Keratinocyte (primary cell): ENCODE measurements at places on chromosomes 6 and 20.
A peak's percentile ranks its signal among the peaks of the same experiment; 100 is the strongest.

DNA sequence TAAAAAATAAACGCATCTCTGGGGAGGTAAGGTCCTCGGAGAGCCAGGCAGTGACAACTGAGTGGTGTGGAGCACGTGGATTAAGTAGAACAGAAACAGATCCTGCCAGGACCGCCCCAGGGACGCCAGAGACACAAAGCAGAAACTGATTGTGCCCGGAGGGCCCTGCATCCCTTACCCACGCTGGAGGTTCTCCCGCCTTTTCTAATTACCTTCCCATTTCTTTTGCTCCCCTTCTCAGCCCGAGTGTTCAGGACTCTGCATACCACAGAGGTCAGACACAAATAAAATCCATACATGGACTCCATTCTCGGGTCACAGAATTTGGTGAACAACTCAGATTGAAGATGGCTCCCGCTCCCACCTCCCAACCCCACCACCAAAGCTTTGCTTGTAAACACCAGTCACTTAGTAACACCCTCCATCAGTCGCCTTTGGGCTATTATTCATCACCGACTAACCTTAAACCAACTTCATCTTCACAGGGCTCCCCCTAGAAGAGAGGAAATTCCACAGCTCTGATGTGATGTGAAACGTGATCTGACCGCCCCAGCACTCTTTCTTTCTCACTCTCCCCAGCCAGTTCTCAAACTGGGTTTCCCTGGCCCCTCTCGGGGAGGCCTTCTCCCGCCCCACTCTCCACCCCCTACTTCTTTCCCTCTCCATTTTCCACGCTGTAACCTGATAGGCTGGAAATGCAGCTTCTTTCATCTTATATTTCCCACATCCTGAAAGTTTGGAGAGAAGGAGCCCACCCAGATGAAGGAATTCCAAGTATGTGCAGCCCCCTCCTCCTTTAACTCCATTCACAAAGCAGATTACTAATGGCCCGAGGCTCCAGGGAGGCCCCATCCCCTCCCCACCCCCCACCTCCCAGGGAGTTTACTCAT, 32.5 kb upstream of the PIM1 start:
- peak; percentile 56 for DNase-seq

DNA sequence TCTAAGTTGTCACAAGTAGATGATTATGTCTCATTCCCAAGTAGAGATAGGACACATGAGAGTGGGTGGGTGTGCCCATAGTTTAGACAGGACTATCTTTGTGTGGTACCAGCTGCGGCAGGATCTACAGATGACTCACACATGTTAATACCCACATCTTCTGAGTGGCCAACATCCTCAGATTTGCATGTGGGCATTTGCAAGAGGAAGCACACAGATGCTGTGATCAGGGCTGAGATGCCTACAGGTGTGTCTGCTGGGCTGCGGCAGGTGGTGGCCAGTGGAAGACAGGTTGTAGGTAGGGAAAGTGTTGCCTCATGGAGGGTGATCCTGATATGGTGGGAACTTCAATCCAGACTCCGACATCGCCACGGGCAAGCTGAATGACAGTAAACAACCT, 50.8 kb downstream of the UTRN start:
- DNase-seq: peak; percentile 67

DNA sequence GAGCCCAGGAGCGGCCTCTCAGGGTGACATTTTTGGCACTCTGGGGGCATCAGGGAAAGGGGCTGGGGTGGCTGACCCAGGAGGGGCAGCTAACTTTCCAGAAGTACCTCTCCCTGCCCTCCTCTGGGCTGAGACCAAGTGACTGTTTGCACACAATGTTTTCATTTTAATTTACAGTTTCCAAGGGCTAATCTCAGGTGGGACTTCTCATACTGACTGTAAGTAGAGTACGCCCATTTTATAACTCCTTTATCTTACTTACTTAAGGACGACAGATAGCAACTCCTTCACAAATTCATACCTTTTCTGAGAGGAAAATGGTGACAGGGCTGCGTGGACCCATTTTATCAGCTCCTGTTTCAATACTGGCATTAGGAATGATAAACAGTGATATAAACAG, 172.9 kb upstream of the EXOC2 start:
- DNase-seq: no peak

GRCh38 chr6:31842053-31842452, 14.5 kb downstream of the HSPA1B start:
- DNase-seq: no peak

DNA sequence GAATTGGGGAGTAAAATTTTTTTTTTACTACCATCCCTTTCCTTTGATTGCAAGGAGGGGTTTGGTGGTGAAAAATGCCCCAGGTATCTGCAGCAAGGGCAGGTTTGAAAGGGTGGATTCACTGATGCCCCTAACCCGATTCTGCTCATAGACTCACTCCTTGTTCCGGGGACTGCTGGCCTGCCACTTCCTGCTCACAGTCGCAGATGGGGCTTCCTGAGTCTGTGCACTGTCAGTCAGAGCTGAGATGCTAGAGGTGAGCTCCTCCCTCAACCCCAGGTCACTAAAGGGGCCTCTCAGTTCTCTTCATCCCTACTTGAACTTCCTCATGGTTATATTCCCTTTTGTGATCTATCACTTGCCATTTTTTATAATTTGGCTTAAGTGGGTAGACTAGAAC, 357.9 kb downstream of the FARS2 start:
- DNase-seq: no peak

GRCh38 chr20:52279706-52280105, 88.1 kb upstream of the ZFP64 start:
- DNase-seq: no peak

- DNase-seq: no peak
Measured at GRCh38 chr20:62741701-62742491, 33.3 kb downstream of the NTSR1 start.

DNA sequence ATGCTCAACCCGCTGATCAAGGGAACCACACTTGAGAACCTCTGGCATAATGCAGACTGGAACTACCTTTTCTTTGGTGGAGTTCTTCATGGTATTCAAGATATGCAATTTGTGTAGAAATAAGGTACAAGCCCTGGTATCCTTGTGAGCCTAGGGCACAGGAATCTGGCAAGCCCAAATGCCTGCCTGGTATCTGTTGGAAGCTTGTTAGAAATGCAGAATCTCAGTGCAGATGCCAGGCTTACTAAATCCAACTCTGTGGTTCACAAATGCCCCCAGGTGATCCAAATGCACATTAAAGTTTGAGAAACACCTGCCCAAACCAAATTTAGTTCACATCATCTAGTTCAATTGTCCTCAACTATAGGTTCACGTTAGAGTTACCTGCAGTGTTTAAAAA, 159.8 kb upstream of the LAMP5 start:
- DNase-seq: no peak

GRCh38 chr6:16136091-16136490, 7.2 kb downstream of the MYLIP start:
- DNase-seq: no peak

DNA sequence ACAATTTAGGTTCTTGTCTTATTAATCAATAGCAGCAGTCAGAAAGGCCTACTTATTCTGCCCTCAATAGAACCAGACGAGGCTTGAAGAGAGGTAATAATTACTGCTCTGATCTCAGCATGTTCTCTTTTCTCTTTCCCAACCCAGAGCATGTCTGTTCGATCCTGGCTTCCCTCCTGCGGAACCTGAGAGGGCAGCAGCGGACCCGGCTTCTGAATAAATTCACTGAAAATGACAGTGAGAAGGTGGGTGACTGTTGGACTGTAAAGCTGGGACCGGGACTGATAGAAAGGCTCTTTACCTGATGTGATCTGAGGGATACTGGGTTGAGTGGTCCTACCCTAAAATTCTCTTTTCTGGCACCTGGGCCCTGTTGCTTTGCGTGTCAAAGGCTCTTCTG, 63.0 kb upstream of the VSTM2L start:
- DNase-seq: no peak

DNA sequence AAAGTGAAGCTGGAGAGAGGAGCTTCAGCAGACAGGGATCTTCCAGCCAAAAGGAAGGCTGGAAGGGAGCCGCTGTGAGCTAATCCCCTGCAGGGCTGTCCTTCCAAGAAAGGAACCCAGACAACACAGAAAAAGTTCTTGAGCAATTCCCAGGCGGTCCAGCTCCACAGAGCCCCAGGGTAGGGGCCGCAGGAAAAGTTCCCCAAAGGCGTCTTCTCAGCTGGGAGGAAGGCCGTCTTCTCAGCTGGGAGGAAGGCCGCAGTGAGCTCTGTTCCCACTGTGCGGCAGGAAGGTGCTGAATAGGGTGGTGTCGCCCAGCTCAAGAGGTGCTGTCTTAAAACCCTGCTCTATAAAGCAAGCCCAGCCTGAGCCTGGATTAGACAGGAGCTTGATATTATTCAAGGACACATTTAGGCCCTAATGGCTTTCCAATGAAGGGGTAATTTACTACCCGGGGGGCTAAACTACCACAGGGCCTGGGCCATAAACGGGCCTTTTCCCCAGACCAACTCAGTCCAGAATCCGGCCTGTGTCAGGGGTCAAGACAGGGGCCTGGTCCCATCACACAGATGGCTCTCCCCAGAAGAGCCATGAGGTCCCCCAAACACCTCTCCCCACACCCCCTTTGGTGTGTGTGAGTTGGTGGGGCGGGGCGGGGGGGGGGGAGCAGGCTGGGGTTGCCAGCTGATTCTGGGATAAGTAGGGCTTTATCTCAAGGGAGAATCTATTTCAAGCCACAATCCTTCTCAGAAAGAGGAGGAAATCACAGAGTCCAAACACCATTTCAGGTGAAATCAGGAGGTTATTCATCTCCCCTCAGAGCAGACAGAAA, 103.6 kb downstream of the NOL4L start:
- no peak for DNase-seq

DNA sequence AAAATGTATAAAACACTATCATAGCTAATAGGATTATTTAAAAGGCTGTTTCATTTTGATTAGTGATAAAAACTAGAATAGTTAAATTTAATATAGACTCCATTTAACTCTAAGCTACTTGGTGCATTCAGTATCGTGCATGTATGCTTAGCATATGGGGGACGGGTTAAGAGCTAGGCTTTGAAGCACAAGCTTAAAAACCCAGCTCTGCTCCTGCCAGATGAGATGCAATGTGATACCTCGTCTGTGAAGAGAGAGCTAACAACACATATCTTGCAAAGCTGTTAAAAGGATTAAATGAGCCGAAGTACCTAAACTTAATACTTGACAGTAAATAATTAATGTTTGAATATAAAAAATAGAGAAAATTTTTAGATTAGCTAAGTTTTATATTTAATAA, 42.2 kb downstream of the DTNBP1 start:
- DNase-seq: no peak

DNA sequence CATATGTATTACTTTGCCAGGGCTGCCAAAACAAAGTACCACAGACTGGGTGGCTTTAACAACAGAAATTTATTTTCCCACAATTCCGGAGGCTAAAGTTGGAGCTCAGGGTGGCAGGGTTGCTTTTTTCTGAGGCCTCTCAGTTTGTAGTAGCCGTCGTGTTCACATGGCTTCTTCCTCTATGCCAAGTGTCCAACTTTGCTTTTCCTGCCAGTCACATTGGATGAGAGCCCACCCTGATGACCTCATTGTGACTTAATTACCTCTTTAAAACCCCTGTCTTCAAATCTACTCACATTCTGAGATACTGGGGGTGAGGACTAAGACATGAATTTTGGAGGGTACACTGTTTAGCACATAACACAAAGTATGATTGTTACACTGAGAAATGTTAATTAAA, 9.9 kb upstream of the ECT2L start:
- DNase-seq: no peak

DNA sequence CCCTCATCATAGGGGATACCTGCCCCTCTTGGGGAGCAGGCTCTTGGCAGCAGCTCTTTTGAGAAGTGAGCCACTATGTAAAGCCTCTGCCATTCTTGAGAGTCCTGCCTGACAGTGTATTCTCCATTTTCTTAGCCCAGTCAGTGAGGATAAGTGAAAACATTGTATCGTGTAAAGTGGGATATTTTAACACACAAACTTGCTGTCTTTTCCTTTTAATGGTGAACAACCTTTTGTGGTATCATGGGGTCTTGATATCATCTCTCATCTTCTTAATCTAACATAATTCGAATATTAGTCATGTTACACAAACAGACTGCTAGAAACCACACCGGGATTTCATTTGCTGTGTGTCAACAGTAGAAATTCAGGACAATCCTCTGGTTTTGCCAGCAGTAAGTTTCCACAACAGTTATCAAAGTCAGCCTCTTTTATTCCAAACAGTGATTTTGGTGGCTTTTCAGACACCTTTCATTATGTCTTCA, 136.2 kb downstream of the HIVEP1 start:
- DNase-seq: no peak

DNA sequence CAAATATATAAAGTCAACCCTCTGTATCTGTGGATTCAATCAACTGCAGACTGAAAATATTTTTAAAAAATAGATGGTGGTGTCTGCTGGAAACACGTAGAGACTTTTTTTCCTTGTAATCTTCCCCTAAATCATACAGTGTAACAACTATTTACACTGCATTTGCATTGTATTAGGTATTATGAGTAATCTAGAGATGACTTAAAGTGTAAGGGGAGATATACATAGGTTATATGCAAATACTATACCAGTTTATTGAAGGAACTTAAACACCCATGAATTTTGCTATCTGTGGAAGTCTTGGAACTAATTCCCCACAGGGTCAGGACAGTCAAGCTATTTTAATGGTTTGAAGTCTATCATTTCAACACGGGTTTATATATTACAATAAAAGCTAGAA, 10.2 kb downstream of the HDAC2 start:
- no peak for DNase-seq

- DNase-seq: no peak
Measured at GRCh38 chr20:33312583-33312982, 29.6 kb downstream of the BPIFB1 start.

DNA sequence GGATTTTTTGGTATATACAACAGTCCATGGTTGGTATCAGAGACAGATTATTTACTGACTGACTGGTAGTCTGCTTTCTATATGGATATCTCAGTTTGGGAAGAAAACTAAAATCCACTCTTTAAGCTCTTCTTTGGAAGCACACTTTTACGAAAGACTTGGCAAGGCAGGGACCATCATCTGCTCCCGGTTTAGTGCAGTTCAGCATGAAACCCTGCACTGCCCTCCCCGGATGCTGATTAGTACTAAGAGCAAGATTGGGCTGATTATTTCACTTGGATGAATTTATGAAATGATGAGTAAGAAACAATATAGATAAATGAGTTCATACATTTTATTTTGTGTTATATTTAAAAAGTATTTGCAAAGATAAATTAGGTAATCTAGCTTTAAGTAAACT, 56.3 kb downstream of the RGS17 start:
- no peak for DNase-seq

DNA sequence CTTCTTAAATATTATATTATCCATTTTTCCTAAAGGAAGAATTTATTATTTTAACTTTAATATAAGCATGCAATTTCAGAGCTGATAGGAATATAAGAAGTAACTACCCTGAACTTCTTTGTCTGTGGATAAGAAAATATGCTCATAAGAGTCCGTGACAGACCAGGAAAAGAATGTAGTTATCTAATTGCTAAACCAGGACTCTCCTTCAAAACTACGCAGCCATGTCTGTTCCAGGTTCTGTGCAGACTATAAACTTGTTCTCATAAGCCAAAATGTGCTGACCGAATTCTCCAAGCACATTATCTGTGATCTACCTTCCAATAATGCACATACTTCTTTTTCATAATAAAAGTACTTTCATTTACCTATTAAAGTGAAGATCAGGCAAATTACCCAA, 116.5 kb downstream of the TRDN start:
- DNase-seq: no peak

- DNase-seq: no peak
Measured at GRCh38 chr20:41044409-41045062, 15.9 kb downstream of the TOP1 start.
